ENCODE measurements at places on chromosomes 4 and X.

GRCh38 chr4:92791871-92792440, 488.2 kb downstream of the GRID2 start:
- no peak for DNase-seq
- H3K27me3 ChIP-seq = no peaks in the 10 kb centered on the region
- no peaks in the 10 kb centered on the region for H3K36me3 ChIP-seq
- H3K4me1 ChIP-seq = no peaks in the 10 kb centered on the region
- H3K27ac ChIP-seq = no peak overlapping the region

GRCh38 chrX:54826598-54826997, 19.1 kb downstream of the MAGED2 start:
- no peak overlapping the region for H3K27ac ChIP-seq
- DNase-seq = no peak
- H3K4me3 ChIP-seq = no peak overlapping the region
- no peaks in the 10 kb centered on the region for H3K36me3 ChIP-seq
- no peaks in the 10 kb centered on the region for H3K4me1 ChIP-seq

- no peaks in the 10 kb centered on the region for H3K36me3 ChIP-seq
- H3K4me3 ChIP-seq = no peak overlapping the region
- peaks cover 7% of the 10 kb centered on the region for H3K27me3 ChIP-seq
- no peak for DNase-seq
These were observed 121.3 kb upstream of the WDR17 start for GRCh38 chr4:175944126-175944910.

DNA sequence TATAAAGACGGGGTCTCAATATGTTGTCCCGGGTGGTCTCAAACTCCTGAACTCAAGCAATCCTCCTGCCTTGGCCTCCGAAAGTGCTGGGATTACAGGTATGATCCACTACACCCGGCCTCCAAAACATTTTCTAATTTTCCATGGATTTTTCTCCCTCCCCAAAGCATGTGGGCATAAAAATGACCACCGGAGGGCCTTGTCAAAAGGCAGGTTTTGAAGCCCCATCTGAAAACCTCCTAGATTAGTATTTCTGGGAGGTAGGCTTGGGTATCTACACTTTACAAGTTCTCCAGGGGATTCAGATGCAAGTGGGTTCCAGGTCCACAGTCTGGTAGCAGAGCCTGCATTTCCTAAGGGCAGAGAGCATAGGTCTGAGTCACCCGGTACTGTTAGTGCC, 1.4 kb upstream of the GPR173 start:
- H3K36me3 ChIP-seq = no peaks in the 10 kb centered on the region
- peaks cover 5% of the 10 kb centered on the region for H3K27me3 ChIP-seq
- H3K4me1 ChIP-seq = no peaks in the 10 kb centered on the region
- H3K27ac ChIP-seq = no peak overlapping the region
- H3K4me3 ChIP-seq = no peak overlapping the region

DNA sequence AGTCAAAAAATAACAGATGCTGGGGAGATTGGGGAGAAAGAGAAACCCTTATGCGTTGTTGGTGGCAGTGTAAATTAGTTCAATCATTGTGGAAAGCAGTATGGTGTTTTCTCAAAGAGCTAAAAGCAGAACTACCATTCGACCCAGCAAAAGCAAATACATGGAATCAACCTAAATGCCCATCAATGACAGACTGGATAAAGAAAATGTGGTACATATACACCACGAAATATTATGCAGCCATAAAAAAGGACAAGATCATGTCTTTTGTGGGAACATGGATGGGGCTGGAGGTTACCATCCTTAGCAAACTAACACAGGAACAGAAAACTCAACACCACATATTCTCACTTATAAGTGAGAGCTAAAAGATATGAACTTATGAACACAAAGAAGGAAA, 188.9 kb downstream of the CAMK2D start:
- no peaks in the 10 kb centered on the region for H3K27me3 ChIP-seq
- H3K4me3 ChIP-seq = no peak overlapping the region
- peaks cover 18% of the 10 kb centered on the region for H3K4me1 ChIP-seq
- peaks cover 26% of the 10 kb centered on the region for H3K36me3 ChIP-seq
- no peak for DNase-seq
- no peak overlapping the region for H3K27ac ChIP-seq

GRCh38 chr4:71441186-71442169, 102.7 kb downstream of the SLC4A4 start:
- H3K27me3 ChIP-seq = no peaks in the 10 kb centered on the region
- H3K4me1 ChIP-seq = no peaks in the 10 kb centered on the region
- no peak overlapping the region for H3K4me3 ChIP-seq

GRCh38 chr4:57077550-57078343, 32.4 kb downstream of the IGFBP7 start:
- peaks cover 4% of the 10 kb centered on the region for H3K27me3 ChIP-seq
- H3K4me3 ChIP-seq = no peak overlapping the region
- no peak for DNase-seq
- H3K36me3 ChIP-seq = no peaks in the 10 kb centered on the region

GRCh38 chrX:148047200-148047599, 66.1 kb downstream of the FMR1NB start:
- no peak overlapping the region for H3K4me3 ChIP-seq
- no peaks in the 10 kb centered on the region for H3K4me1 ChIP-seq
- no peak for DNase-seq
- no peaks in the 10 kb centered on the region for H3K27me3 ChIP-seq
- no peak overlapping the region for H3K27ac ChIP-seq
- no peaks in the 10 kb centered on the region for H3K36me3 ChIP-seq

- no peak for DNase-seq
- no peaks in the 10 kb centered on the region for H3K27me3 ChIP-seq
- peaks cover 26% of the 10 kb centered on the region for H3K4me1 ChIP-seq
- H3K27ac ChIP-seq = peak overlapping the region; percentile 18
- H3K36me3 ChIP-seq = no peaks in the 10 kb centered on the region
These were observed 235.4 kb downstream of the MGST2 start for GRCh38 chr4:139900964-139901376.

DNA sequence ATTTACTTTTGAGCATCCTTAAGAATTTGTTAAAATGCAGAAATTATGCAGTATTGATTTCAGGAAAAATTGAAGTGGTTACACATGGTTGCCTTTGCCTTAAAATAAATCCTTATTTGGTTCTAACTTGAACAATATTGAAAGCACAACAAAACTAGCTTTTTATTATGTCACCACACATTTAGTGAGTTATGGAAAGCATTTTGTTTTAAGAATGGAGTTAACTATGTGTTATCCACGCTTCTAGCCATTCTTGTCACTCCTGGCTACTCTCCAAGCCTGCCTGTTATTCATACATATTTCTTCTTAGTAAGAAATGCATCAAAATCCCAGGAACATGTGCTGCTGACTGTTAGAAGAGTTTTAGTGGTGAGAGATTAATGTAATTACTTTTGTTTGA, 73.9 kb downstream of the FAT4 start:
- H3K4me1 ChIP-seq = no peaks in the 10 kb centered on the region
- no peak overlapping the region for H3K27ac ChIP-seq
- H3K27me3 ChIP-seq = no peaks in the 10 kb centered on the region
- no peak for DNase-seq
- no peaks in the 10 kb centered on the region for H3K36me3 ChIP-seq

- no peak overlapping the region for H3K4me3 ChIP-seq
- H3K27me3 ChIP-seq = peaks cover 3% of the 10 kb centered on the region
- no peaks in the 10 kb centered on the region for H3K36me3 ChIP-seq
- DNase-seq = no peak
These were observed 60.0 kb upstream of the LNX1 start for GRCh38 chr4:53651156-53651735.

- H3K4me1 ChIP-seq = no peaks in the 10 kb centered on the region
- H3K27ac ChIP-seq = no peak overlapping the region
- DNase-seq = no peak
- H3K27me3 ChIP-seq = no peaks in the 10 kb centered on the region
These were observed 216.6 kb downstream of the PDGFC start for GRCh38 chr4:156754832-156755570.

GRCh38 chr4:55483315-55483714, 63.4 kb downstream of the CLOCK start:
- no peaks in the 10 kb centered on the region for H3K4me1 ChIP-seq
- H3K4me3 ChIP-seq = no peak overlapping the region
- H3K27me3 ChIP-seq = no peaks in the 10 kb centered on the region

- DNase-seq = no peak
- H3K36me3 ChIP-seq = no peaks in the 10 kb centered on the region
- no peak overlapping the region for H3K4me3 ChIP-seq
- no peak overlapping the region for H3K27ac ChIP-seq
These were observed 51.3 kb upstream of the TMPRSS11F start for GRCh38 chr4:68180849-68181526.

DNA sequence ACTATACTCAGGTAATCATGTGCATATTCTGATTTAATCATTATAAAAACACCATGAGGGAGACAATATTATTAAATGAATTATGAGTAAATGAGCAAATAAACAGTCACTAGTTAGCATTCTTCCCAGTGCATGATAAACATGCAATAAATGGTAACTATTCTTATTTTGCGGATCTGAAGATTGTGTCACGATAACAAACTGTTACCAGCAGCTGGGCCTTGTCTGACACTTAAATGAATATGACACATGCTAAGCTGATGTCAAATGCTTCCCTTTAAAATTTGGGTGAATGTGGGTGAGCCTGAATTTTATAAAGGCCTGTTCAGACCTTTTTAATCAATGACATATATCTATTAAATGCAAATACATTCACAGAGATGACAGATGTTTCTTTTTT, 68.2 kb upstream of the KIT start:
- no peak overlapping the region for H3K27ac ChIP-seq
- H3K27me3 ChIP-seq = peaks cover 1% of the 10 kb centered on the region
- H3K4me3 ChIP-seq = no peak overlapping the region
- DNase-seq = no peak

GRCh38 chr4:117898496-117898895, 135.8 kb upstream of the NDST3 start:
- no peak overlapping the region for H3K27ac ChIP-seq
- no peaks in the 10 kb centered on the region for H3K36me3 ChIP-seq
- DNase-seq = no peak
- no peaks in the 10 kb centered on the region for H3K4me1 ChIP-seq
- no peaks in the 10 kb centered on the region for H3K27me3 ChIP-seq

DNA sequence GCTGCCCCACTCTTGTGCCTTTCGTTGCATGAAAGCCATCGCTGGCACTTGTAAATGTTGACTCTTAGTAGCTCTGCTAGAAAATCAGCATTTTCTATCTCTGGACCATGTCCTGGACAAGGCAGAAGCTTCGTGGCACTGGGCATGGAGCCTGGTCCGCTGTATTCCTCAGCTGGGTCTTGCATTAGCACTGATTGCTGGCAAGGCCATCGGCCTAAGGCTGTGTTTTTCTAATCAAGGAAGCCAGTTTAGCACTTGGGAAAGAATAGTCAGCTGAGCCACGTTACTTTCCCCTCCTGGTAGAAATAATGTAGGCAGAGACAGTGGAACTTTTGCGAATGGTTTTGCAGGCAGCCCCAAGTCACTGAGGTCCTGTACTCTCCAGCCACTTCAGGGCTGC, 180.2 kb upstream of the EOLA2 start:
- DNase-seq = no peak

GRCh38 chr4:30385650-30386049, 334.5 kb upstream of the PCDH7 start:
- no peaks in the 10 kb centered on the region for H3K4me1 ChIP-seq
- no peak overlapping the region for H3K27ac ChIP-seq
- DNase-seq = no peak
- no peak overlapping the region for H3K4me3 ChIP-seq
- no peaks in the 10 kb centered on the region for H3K27me3 ChIP-seq

- DNase-seq = no peak
- peaks cover 11% of the 10 kb centered on the region for H3K36me3 ChIP-seq
- H3K27ac ChIP-seq = no peak overlapping the region
- peaks cover 23% of the 10 kb centered on the region for H3K4me1 ChIP-seq
- H3K27me3 ChIP-seq = no peaks in the 10 kb centered on the region
These were observed 41.1 kb upstream of the STIM2 start for GRCh38 chr4:26819478-26820095.

DNA sequence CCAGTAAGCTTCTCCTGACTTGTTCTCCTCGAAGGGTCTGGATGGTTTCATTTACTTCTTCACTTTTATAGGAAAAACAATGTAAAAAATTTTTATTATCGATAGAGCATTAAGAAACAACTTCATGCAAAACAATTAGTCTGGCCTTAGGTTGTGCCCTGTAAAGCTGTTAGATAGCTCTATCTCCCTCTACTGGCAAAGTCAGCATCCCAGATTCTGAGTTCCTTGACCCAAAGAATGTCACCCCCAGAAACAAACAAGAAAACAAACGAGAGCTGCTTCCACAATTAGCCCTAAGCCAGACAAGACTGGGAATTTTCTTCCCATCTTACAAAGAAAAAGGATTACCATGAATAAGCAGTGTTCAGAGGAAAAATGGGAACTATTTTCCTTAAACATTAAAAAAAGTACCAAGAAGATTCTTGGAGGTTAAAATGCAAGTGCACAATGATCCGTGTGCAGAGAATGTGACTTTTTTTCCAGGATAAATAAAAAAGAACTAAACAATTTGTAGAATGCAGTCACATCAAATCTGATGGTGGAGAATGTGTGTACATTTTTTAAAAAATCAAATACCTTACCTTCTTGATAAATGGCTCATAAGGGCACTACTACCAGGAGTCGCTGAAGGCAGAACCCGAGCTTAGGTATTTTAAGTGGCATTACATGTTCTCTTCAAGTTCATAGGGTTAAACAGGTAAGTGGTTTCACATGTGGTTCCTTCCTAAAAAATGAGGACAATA, 293.2 kb downstream of the FBXO8 start:
- no peak for DNase-seq
- H3K27ac ChIP-seq = no peak overlapping the region
- no peaks in the 10 kb centered on the region for H3K4me1 ChIP-seq
- no peaks in the 10 kb centered on the region for H3K36me3 ChIP-seq
- H3K27me3 ChIP-seq = no peaks in the 10 kb centered on the region
- H3K4me3 ChIP-seq = no peak overlapping the region

DNA sequence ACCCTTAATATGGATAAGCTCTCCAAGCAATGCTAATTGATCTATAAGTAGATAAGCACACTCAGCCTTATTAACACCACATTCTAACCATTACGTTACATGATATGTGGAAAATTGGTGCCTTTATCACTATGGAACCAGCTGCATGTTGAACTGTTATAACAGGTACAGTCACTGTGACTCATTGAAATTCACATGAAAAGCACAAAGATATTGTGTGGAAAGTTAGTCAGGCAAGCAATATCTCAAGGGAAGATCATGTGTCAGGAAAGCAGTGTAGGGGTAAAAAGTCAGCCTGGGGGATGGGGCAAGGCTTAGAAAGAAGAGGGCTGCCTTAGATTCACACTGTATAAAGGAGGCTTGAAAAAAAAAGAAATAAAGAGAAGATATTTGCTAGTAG, 313.7 kb upstream of the SMIM31 start:
- no peak overlapping the region for H3K27ac ChIP-seq
- no peaks in the 10 kb centered on the region for H3K4me1 ChIP-seq
- no peaks in the 10 kb centered on the region for H3K27me3 ChIP-seq
- no peak overlapping the region for H3K4me3 ChIP-seq
- H3K36me3 ChIP-seq = no peaks in the 10 kb centered on the region
- no peak for DNase-seq

GRCh38 chrX:148426467-148426866, 74.0 kb upstream of the AFF2 start:
- H3K4me1 ChIP-seq = no peaks in the 10 kb centered on the region
- H3K4me3 ChIP-seq = no peak overlapping the region
- no peak overlapping the region for H3K27ac ChIP-seq
- no peaks in the 10 kb centered on the region for H3K36me3 ChIP-seq
- H3K27me3 ChIP-seq = no peaks in the 10 kb centered on the region
- DNase-seq = no peak

GRCh38 chr4:159823743-159824142, 720.9 kb downstream of the RAPGEF2 start:
- no peak for DNase-seq
- H3K4me1 ChIP-seq = no peaks in the 10 kb centered on the region
- H3K27ac ChIP-seq = no peak overlapping the region
- no peaks in the 10 kb centered on the region for H3K36me3 ChIP-seq
- no peaks in the 10 kb centered on the region for H3K27me3 ChIP-seq
- H3K4me3 ChIP-seq = no peak overlapping the region
